ENCODE measurements at places on chromosomes 3 and 15. TPM values are rescaled to one million over a fixed set of nuclear protein-coding genes. Genes with fewer than 3 reads are reported as not detected.

Gene TSC22D2
- total RNA-seq = 12.5 TPM

Gene TP63
- 1.7 TPM for total RNA-seq

Gene MPI
- 44.8 TPM for total RNA-seq

Gene NPAP1
- not detected for total RNA-seq

Gene LMAN1L
- total RNA-seq = not detected

Gene FOXB1
- total RNA-seq = not detected

All from tibial nerve (tissue), 4 donors.